ENCODE measurements at places on chromosomes 5 and 9.
A peak's percentile ranks its signal among the peaks of the same experiment; 100 is the strongest.

DNA sequence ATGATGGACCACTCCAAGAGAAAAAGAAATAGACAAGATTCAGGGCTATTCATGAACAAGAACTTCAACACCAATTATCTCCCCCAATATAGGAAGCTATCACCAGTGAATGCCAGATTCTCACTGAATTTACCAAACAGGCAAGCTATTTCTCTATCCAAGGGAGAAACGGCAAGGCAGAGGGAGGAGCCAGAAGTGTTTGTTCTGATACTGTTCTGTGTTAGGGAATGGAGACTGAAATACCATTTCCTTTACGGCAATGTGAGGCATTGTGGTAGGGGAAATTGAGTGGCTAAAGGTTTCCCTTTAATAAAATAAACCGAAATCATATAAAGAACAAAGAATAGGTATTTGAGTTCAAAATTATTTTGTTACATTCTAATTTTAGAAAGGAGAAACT lies 68.0 kb upstream of the ALDH1A1 start:
- no peak for DNase-seq

DNA sequence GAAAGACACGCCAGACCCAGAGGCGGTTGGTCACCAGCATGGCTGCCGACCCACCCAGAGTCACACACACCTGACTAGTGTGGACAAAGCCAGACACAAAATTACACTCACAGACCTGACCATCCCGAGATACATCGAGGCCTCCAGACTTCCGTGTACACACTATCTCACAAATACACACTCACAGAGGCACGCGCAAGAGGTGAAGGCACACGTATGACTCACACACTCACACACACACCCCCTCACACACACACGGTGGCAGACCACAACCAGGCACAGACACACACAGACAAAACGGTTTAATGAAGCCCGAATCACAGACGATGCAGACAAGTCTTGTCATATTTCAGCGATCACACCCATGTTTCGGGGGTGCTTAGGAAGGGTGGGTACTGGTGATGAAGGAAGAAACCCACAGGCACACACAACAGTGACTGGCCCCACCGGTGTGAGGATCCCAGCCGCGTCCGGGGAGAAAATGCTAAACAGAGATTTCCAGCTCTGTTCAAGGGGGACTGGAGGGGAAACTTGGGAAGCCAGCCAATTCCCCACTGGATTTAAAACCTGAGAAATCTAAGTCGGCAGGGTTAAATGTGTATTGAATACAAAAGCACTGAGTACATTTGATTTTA lies 51.3 kb downstream of the CRB2 start:
- no peak for DNase-seq

DNA sequence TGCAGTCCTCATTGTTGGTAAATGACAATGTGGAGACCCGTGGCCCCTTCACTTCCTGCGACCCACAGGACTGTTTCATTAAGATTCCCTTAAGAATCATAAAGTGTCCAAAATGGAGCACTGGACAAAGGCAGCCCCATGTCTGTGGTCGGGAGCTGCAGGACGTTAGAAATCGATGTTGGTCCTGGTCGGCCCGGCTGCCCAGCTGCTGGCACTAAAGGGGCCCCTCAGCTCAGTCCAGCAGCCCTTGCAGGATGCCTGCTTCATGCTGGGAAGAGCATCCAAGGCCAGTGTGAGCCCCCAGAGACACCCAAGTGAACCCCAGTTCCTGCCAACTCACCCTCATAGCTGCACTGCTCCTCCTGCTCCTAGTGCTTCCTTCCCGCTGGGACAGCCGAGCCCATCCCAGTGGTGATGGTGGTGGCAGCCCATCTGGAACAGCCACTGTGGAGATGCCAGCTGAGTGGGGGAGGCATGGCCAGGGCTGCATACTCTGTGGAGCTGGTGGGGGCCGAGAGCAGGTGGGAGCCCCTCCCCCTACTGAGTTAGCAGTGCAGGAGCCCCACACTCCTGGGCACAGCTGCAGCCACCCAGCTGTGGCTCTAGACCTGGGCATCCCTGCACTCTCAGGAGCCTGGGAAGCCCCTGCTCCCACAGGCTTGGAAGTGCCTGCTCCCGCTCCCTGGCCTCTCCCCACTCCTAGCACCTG lies 168.0 kb upstream of the IRX2 start:
- no peak for DNase-seq

DNA sequence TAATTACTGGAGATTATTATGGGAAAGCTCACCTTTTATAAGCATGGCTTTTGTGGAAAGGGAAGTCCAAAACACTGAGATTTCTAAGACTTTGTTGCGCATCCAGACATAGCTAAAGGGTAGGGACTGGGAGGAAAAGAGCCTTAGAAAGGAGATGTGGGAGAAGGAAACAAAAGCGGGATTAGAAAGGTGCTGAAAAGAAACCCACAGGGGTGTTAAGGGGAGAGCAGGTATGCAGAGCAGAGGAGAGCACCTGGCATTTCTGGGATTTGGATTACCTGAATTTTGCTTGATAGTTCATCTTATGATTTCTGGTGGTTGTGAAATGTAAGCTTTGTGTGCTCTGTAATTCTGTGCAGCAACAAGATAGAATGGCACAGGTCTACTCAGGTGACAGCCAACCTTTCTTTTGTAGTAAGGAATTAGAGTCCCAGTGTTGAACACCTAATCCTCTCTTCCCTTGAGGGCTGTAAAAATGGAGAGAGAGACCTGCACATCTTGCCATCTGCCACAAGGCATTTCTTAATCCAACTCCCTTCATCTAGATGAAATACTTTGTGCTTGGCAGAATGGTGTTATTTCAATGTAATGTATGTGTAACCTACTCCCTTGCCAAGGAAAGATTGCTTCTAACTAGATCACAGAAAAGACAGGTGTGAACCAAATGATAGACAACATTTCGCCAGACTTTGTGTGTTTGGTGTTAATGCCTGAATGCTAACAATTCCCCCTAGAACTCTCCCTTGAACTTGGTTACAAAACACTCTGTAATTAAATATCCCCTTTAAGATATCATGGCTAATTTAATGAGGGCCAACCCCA lies 47.4 kb downstream of the ATPSCKMT start:
- DNase-seq = no peak

- DNase-seq = no peak
Measured at GRCh38 chr5:159010661-159011442, 88.9 kb downstream of the EBF1 start.

DNA sequence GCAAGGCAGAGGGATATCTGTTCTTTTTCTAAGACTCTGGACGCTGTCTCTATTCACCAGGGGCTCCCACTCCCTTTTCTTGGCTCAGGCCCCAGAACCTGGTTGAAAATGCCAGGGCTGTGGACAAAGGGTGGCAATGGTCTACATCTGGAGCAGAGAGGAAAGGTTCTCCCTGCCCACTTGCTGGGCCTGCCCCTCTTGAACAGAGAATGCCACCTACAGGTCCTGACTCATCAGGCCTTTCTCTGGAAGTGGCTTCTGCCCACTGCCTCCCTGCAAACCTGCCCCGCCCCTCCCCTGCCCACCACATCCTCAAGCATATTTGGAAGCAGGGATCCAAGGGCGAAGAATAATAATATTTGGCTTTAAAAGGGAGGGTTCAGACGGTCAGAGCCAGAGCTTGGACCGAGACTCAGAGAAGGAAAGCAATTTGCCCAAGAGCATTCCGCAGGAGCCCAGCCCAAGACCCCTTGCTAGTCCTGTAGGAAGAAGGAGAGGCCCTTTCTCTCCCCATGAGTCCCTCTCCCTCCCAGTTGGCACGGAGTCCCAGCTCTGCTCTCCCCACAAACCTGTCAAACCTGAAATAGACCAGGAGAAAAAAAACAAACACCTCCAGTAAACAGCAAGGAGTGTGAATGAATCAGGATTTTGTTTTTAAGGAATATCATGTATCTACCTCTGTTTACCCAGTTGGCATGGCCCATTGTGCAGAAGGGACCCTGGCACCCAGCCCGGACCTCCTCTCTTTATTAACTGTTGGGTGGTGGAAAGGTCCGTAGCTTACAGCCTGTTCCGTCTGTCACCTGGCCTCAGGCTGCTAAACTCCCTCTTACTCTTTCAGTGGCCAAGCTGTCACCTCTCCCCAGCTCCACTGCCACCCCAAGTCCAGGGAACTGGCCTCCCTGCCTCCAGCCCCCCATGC lies 37.7 kb upstream of the STXBP1 start:
- peak; percentile 82 for DNase-seq

DNA sequence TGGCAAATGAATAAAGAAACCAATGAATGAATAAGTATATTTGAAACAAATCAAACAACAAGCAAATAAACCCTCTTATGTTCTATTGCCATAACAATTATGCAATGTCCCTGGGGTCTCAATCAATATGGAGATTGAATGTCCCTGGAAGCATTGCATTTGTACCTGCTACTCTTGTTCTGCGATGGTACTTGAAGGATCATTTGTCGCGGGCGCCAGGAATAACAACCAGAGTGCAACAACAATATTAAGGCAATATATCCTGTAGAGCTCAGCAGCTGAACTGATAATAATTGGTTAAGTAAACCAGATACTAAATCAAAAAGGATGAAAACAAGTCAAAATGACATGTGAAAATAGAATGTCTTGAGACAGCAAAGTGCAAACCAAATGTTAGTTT lies 1001.9 kb upstream of the NUDT12 start:
- DNase-seq = no peak

DNA sequence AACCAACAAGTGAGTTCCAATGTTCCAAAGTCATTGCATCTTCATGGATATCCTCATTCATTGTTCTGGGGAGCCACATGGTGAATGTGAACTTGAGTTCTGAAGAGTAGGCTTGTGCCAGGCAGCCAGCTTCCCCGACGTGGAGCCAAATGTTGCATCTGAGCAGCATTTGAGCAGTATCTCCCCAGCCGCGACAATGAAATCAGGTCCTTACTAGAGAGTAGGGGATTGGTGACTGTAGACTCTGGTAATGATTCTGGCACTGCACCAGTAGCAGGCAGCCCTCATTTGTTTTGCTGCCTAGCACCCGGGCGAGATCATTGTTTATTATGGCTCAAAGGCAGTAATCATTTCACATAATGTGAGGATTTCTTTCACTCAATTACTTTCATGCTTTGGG lies 451.4 kb upstream of the C9orf72 start:
- DNase-seq = no peak

- DNase-seq = peak; percentile 64
Measured at GRCh38 chr9:130997925-130998596, 10.9 kb upstream of the LAMC3 start.

DNA sequence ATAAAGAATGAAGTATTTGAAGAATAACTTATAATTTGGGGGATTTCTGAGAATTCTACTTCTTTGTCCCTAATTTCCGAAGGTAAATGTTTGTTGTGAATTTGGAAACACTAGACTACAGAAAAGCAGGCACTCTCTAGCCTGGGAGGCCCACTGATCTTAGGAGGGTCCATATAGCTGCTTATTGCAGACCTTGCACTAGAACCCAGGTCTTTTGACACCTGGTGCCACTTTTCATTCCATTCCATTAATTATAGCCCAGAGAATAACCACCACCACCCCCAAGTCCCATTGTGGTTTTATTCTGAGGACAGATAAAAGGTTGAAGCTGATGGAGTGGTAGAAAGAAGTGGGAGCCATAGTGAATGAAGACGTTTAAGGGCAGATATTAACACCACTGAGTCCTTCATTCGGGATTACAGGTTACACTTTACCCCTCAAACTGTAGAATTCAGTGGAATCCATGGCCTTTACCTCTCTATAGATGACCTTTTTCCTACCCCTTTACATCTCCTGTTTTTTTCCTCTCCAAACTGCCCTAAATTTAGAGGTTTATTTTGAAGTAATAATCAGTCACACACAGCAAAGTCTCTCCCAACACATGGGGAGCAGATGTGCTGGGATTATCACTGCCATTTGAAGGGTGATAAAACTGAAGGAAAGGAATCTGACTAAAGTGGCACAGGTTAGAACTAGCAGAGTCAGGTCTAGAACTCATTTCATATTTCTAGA lies 12.0 kb upstream of the PSMD5 start:
- DNase-seq = no peak

DNA sequence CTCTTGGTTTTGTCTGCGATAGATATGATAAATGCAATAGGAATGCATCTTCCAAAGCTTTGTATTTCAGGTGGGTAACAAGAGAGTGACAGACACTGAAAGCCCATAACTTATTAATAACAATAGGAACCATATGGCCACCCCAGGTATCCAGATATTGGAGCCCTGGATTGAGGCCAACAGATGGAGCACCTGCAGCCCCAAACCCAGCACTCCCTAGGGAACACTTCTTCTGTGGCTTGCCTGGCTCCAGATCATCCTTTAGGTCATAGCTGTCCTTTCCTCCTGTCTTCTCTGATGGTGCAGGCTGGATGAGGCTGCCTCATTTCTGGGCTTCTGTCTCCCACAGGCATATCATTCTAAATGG lies 5.0 kb upstream of the IL3 start:
- no peak for DNase-seq

- DNase-seq = no peak
Measured at GRCh38 chr5:100004969-100005368, 530.2 kb upstream of the FAM174A start.

DNA sequence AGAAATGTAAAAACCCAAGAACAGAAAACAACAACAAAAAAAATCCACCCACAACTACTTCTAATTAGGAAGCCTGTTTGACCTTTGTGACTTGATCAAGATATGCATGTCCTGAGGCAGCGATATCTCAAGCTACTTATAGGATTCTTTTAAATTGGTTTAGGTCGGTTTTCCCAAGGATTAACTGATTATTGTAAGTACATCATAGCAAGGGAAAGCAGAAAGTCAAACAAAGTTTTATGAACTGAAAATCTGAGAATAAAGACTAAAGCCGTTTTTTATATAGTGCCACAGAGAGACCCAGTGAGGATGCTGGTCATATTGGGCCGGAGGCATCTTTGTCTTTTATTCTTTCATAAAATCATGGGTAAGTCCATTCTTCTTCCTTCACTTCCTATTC lies 72.0 kb downstream of the CD180 start:
- no peak for DNase-seq

- no peak for DNase-seq
Measured at GRCh38 chr5:103587185-103587748, 24.7 kb upstream of the NUDT12 start.

- DNase-seq = no peak
Measured at GRCh38 chr9:1454616-1455347, 404.6 kb downstream of the DMRT2 start.

GRCh38 chr9:137410891-137411249 lies 12.1 kb downstream of the EXD3 start:
- no peak for DNase-seq

- DNase-seq = no peak
Measured at GRCh38 chr9:108363311-108363710, 492.5 kb downstream of the ACTL7B start.

DNA sequence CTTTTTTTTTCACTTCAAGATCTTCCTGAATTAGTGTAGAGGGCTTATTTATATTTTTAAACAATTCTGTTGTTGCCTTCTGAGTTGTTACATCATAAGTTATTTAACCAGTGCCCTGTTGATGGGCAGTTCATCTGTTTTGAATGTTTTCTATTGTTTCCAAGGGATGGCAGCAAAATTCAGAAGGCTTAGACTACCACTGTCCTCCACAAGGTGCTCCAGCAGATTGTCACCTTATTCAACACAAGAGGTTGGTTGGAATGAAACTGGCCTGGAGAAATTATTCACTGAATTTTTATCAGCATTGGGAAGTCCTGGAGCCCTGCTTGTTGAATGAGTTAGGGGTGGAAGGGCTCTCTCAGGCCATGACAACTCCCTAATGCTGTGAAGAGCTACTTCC lies 1.3 kb upstream of the KLHL9 start:
- DNase-seq = no peak

All from RCC 7860 (cell line).